SJSA1 (cell line): ENCODE measurements at places on chromosomes 5 and 9.

- no peak for DNase-seq
Observed at GRCh38 chr9:131387394-131387793, 6.5 kb upstream of the PRRC2B start.

DNA sequence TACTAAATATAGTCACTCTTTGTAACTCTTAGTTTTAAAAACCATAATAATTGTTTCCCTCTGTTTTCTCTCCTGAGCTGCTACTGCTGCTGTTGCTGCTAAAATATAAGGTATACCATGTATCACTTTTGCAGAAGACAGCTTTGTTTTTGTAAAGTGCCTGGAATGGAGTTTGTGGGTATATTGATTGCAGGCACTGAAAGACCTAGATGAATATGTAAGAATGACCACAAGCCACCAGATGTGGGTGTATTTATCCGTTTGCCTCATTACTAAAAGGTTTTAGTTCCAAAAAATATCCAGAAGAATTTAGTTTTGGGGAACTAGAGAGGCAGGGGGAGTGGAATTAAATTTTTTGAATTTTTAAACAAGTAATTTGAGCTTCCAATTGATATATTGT lies 151.1 kb upstream of the CDKN2B start:
- DNase-seq: no peak

GRCh38 chr5:14165375-14166106 lies 22.4 kb downstream of the TRIO start:
- DNase-seq: peak; percentile 70

GRCh38 chr9:134134949-134135342 lies 936 bp upstream of the WDR5 start:
- DNase-seq: no peak

GRCh38 chr5:180644825-180645273 lies 4.6 kb downstream of the FLT4 start:
- DNase-seq: no peak

DNA sequence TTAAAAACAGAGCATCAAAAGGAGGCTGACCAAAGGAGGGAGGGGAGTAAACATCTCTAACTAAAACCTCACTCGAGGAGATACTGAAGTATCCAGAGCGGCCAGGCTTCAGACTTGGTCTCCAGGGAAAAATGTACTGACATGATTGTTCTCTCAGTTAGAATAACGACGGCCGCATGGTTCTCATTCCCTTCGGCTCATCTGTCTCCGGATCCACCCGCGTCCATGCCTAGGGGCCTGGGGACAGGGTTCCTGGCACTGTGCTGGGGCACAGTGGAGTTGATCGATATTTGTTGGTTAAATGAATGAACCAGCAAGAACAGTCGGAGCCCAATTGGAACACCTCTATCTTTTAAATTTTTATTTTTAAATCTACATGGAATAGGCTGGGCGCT lies 167.1 kb upstream of the PHYKPL start:
- DNase-seq: no peak

GRCh38 chr9:110123341-110124095 lies 84.4 kb downstream of the C9orf152 start:
- DNase-seq: no peak

DNA sequence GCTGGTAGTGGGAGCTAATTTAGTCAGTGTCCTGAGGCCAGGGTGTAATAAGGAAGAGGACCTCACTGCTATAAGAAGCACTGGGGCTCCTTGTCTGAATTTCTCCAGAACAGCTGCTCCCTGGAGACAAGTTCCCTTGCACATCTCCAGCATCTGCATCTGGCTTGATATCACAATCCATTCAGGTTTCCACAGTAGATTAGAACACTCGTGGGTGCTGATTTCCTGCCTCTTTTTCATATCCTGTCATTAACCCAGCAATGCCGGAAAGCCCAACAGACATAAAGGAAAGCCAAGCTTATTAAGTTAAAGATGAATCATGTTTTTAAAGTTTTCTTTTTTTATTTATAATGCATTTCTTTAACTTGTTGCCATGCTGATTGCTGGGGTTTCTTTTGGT lies 232.3 kb upstream of the WWC1 start:
- no peak for DNase-seq

DNA sequence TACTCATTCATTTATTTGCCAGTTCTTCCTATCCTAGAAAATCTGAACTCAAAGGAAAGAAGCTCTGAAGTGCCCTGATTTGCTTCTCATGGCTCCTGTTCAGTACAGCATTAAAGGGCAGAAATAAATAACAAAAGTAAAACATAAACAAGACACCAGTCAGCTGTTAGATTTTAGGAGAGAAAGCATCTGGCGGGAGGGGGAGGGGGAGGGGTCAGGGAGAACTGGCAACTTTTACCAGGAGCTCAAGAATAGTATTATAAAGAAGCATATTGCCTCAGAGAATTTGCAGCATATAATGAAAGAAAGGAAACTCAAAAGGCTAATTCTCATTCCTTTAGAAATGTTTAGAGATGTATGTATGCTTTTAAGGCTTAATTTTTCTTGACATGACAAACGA lies 68.1 kb downstream of the SEMA6A start:
- DNase-seq: no peak

DNA sequence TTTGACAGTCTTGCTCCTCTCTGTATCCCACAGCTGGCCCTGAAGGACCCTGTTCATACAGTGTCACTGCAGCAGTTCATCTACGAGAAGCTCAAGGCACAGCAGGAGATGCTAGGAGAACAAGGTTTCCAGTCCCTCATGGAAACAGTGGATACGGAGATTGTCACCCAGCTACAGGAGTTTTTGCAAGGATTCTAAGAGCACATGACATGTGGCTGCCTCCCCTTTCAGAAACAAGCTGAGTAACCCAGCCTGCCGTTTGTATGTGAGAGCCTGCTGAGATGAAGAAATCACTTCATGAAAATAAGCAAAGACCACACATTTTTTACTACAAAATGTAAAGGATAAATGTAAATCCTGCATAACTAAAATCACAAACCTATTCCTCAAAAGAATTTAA lies 48.5 kb downstream of the LRRC70 start:
- no peak for DNase-seq

- no peak for DNase-seq
Observed at GRCh38 chr9:127201071-127201541, 63.5 kb upstream of the GARNL3 start.

DNA sequence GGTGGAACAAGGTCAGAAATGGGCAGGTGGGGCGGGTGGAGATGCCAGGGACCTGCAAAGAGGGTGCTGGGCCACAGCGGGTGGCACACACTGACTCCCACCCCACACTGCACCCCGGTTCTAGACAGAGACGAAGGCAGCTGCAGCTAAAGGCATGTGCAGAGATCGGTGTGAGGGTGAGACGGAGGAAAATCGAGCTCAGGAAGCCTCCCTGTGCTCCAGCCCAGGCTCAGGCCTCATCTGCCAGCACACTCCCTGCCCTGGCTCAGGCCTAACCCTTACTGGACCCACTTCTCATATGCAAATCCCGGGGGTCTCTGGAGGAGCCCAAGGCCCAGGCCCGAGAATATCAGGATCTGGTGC lies 130.8 kb upstream of the PPP1R26 start:
- DNase-seq: no peak

DNA sequence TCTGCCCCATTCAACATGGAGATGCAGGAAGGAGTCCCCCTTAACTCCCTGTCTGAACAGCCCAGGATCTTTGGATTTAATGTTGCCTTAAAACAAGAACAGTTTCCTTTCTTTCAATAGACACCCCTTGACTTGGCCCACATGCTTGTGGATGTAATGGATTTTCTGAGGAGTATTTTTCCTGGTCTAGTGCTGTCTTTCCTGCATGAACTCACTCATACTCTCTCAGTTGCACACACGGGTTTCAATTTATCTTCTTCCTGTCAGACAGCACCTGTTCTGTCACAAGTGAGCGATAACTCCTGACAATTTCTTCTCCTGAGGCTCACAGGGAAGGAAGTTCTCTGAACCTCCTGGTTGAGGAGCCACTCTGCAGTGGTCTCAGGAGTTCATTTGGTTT lies 85.1 kb downstream of the ACER2 start:
- DNase-seq: no peak

DNA sequence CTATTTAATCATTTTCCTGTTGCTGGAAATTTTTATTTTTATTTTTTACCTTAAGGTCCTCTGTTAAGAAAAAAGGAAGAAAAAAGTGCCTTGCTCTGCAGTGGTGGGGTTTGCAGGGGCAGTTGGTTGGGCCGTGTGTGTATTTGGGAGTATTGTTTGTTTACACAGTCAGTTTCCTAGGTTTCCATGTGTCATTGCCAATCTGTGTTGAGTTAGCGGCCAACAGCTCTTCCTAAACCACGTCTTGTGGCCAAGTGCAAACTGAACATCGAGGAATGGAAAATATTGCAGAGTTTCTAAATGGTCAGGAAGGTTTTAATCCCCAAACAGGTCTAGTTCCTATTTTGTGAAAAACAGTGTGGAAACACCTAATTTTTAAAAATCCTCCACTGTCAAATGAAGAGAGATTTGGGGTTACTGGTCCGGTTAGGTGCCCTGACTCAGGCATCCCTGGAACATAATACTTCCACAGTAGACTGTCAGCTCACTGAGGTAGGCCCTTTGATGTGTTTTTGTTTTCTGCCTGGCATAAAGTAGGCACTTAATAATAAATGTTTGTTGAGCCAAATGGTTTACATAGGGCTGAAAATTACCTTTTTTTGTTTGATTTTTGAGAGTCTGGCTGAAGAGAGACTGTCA lies 37.0 kb downstream of the MAMDC2 start:
- peak; percentile 70 for DNase-seq
